Epithelial cell of proximal tubule (primary cell): ENCODE measurements at places on chromosomes 4 and X.

DNA sequence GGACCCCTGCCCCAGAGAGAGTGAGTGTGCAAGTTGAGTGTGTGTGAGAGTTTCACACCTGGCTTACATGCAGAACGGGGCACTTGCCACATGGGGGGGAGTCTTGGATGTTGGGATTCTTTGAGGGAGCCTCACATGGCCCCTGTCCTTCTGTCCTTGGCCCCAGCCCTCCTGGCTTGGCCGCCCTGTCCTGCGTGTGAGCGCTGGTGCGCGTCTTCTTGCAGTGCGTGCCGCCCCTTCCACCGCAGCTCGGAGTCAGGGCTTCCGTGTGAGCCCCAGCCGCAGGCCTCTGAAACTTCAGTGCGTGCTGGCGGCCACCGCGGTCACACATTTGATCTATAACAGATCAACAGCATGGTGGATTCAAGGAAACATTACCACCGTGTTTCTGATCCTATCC lies 30.1 kb upstream of the HGFAC start:
- no peak for DNase-seq

- no peak for DNase-seq
Observed at GRCh38 chr4:6658597-6659075, 18.2 kb downstream of the MRFAP1 start.

- DNase-seq: no peak
Observed at GRCh38 chrX:47621851-47622250, 2.2 kb upstream of the SYN1 start.

- DNase-seq: no peak
Observed at GRCh38 chr4:174080361-174080760, 203.1 kb downstream of the FBXO8 start.

DNA sequence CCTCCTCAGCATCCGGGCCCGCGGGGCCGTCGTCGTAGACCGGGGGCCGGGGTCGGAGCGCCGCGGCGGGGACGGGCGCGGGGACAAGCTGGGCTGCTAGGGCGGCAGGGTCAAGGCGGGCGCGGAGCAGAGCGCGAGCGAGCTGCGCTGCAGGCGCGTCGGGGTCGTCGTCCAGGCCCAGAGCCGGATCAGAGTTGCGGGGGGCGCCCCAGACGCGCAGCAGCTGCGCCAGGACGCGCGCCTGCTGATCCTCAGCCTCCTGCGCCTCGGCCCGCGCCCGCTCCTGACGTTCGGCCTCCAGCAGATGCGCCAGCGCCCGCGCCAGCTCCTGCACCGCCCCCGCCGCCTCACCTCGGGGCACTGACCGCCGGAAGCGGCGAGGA lies 3.5 kb downstream of the PCSK1N start:
- no peak for DNase-seq

DNA sequence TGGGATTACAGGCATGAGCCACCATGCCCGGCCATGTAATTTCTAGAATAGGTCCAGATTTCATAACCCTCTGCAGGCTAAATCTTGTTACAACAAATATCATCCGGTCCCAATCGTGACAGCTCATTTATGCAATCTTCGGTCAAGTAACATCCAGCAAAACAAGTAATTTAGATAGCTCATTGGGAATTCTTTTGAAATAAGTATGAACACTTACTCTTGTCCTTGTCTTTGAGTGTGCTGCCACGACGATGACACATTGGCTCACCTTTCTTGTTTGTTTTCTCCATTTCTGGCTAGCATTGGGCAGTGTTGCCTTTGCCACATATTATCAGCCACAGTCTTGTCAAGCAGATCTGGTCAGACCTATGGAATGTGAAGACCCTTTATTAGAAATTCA lies 92.0 kb downstream of the PHEX start:
- no peak for DNase-seq

DNA sequence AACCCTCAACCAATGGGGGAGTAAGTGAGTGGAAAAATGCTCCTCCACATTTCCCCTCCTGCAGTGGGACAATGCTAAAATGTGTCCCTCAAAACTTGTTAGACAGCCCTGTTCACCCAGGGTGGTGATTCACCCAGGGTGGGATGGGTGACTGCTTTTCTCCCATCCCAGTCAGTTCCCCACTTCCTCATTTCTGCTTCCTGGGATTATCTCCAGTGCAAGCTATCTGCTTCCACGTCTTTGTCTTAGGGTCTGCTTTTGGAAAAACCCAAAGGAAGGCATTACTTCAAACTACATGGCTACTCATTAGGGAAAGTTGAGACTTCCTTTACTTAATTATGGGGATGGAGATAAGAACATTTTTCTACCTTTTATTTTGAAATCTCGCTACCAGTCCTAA lies 45.5 kb downstream of the ETNPPL start:
- DNase-seq: no peak

DNA sequence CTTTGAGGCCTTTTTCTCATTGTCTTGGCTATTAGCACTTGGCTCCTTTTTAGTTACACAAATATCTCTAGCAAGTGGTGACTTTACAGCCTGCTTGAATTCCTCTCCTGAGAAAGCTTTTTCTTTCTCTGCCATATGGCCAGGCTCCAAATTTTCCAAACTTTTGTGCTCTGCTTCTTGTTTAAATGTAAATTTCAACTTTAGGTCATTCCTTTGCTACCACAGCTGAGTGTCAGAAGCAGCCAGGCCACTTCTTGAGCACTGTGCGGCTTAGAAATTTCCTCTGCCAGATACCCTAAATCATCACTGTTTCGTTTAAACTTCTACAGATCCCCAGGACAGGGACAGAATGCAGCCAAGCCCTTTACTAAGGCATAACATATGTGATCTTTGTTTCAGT lies 222.4 kb downstream of the FBXO8 start:
- DNase-seq: no peak

GRCh38 chr4:62070291-62070852 lies 870.2 kb downstream of the ADGRL3 start:
- DNase-seq: no peak
